Regular cardiac myocyte (primary cell): ENCODE measurements at places on chromosomes 6 and 20. TPM values are rescaled to one million over a fixed set of nuclear protein-coding genes. Genes with fewer than 3 reads are reported as not detected.

The E2F1 gene
- 2.8 and 16.1 TPM in 2 replicates for total RNA-seq

The ADGRF4 gene
- total RNA-seq = 0.19 and 0.28 TPM in 2 replicates

The GSTA2 gene
- total RNA-seq = not detected in 2 replicates

The ANGPT4 gene
- under 0.01 TPM in 1 of 2 replicates, not detected in the other for total RNA-seq

The TRIM26 gene
- 17.5 and 29.5 TPM in 2 replicates for total RNA-seq

The CDSN gene
- total RNA-seq = under 0.01 TPM in 1 of 2 replicates, not detected in the other

The TGM2 gene
- total RNA-seq = 371 and 457 TPM in 2 replicates
